Activated CD4-positive, alpha-beta T cell treated with anti-CD3 and anti-CD28 coated beads for 1 hour (primary cell): ENCODE measurements at places on chromosomes 5 and 9.

GRCh38 chr9:79896390-79896980 is 324.7 kb downstream of the TLE4 start:
- DNase-seq = no peak

- no peak for DNase-seq
These were observed 177.3 kb upstream of the VCAN start for GRCh38 chr5:83294246-83294645.

- no peak for DNase-seq
These were observed 23.1 kb upstream of the SMAD5 start for GRCh38 chr5:136109453-136110135.

DNA sequence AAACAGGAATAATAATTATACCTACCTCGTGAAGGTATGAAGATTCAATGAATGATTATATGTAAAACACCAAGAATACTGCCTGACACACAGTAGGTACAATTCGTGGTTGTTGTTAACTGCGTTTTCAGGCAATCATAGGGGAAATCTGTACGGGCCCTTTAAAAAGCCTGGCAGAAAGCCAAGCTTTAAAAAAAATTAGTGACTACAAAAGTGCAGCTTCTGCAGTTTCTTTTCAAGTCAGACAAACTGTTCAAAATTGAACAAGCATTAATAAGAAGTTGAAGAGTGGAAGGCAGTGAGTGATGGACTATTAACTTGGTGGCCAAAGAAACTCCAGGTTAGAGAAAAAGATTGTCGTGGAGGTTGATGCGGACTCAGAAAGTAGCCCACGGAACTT is 85.9 kb upstream of the TRIO start:
- no peak for DNase-seq

GRCh38 chr9:128358861-128359260 is 12.3 kb upstream of the URM1 start:
- no peak for DNase-seq

- no peak for DNase-seq
These were observed 94.1 kb downstream of the PTCH1 start for GRCh38 chr9:95422650-95423049.

GRCh38 chr5:111627862-111628261 is 115.5 kb upstream of the STARD4 start:
- DNase-seq = no peak

DNA sequence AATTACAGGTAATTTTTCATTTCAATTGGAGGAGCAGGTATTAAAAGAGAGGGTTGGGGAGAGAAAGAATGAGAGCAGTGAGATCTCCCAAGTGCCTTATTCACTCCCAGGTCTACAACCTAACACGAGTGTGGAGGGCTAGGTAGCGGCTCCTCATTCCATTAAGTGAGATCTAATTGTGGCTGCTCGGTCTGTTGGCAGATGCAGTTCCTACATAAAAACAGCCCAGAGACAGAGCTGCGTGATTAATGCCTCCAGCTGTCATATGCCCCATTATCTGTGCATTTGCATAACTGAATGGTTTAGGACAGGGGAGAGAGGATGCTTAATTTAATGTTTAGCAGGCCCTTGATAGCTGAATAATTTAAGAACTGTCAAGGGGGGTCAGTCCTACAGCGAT is 100.5 kb downstream of the PSAT1 start:
- DNase-seq = no peak

GRCh38 chr9:115717711-115718173 is 435.8 kb upstream of the PAPPA start:
- no peak for DNase-seq

DNA sequence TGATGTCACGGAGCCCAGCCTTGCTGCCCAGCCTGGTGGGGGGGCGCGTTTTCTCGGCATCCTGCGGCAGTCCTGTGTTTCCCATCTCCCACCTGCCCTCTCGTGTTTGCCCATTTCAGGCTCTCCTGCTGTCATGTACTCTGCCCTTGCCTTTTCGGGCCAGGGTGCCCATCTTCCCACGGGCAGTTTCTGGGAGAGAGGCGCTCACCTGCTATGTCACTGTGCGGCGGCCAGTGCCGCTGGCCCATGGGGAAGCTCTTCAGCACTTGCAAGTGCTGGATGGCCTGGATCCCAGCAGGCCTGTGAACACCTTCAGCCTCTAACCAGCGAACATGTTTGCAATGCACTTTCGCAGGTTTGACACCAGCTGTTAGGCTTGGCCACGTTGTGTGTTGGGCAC is 33.5 kb downstream of the SRD5A1 start:
- no peak for DNase-seq

DNA sequence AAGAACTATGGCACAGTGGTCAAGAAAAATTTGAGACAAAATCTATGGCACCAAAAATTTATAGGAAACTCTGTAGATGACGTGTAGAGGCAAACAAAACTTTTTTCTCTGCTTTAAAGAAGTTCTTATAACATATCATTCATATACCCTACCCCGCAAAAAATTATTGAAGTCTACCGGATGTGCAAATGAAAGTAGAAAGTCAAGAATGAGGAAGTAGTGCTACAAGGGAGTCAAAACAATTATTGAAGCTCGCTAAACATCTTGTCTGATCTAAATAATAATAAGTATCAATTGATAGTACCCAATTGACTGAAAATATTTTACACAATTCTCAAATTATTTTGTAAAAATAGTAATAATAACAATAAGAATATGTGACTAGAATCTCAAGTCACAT is 398.5 kb downstream of the TAF11L14 start:
- DNase-seq = no peak

- no peak for DNase-seq
These were observed 12.7 kb upstream of the THG1L start for GRCh38 chr5:157718519-157718918.

DNA sequence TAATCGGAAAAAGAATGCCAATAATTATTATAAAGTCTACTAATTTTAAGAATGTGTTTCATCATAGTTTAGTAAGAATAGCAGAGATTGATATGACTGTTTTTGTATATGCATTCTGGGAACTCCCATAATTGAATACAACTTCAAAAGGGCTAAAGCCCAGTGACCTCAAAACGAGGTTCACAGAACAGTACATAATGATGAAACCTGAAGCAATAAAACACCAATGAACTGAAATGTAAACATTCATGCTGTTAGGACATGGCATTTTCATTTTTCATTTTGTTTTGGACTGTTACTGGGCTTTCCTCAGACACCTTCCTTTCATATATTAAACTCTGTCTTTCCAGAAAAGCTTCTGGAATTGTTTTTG is 684 bp upstream of the JMY start:
- DNase-seq = no peak
